Bronchial smooth muscle cell (primary cell): ENCODE measurements at places on chromosomes 5 and 9. TPM values are rescaled to one million over a fixed set of nuclear protein-coding genes. Genes with fewer than 3 reads are reported as not detected.

PCA3 gene
- total RNA-seq: under 0.01 and 0.26 TPM in 2 replicates

TMC1 gene
- total RNA-seq: under 0.01 and 0.26 TPM in 2 replicates

BSPRY gene
- total RNA-seq: not detected in 2 replicates

KIF4B gene
- total RNA-seq: under 0.01 and 0.09 TPM in 2 replicates

TLX3 gene
- total RNA-seq: not detected in 2 replicates

SLC36A3 gene
- total RNA-seq: not detected in 2 replicates

FNIP1 gene
- total RNA-seq: 41.7 and 62.3 TPM in 2 replicates

TEX48 gene
- total RNA-seq: not detected in 2 replicates

OR1L6 gene
- total RNA-seq: not detected in 2 replicates

NUTM2F gene
- total RNA-seq: not detected in 2 replicates

LRRC19 gene
- not detected in 2 replicates for total RNA-seq

SLC6A18 gene
- total RNA-seq: not detected in 2 replicates

DMRTA1 gene
- total RNA-seq: 0.34 and 0.47 TPM in 2 replicates

CSF2 gene
- not detected in 2 replicates for total RNA-seq

PCDHB9 gene
- total RNA-seq: 0.16 and 0.69 TPM in 2 replicates
